ENCODE measurements at places on chromosomes 4 and X.
A peak's percentile ranks its signal among the peaks of the same experiment; 100 is the strongest.

GRCh38 chr4:10021653-10022023 is 341 bp upstream of the SLC2A9 start:
- DNase-seq: no peak

DNA sequence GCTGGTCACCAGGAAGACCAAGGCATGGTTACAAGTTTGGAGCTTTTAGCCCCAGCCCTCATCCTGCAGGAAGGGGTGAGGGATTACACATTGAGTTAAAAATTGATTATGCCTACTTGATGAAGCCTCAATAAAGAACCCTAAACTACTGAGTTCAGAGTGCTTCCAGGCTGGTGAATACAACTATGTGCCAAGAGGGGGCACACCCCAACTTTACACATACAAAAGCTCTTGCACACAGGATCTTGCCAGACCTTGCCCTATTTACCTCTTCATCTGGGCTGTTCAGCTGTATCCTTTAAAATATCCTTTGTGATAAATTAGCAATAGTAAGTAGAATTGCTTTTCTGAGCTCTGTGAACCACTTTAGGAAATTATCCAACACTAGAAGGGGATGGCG is 489.3 kb downstream of the INPP4B start:
- DNase-seq: no peak

DNA sequence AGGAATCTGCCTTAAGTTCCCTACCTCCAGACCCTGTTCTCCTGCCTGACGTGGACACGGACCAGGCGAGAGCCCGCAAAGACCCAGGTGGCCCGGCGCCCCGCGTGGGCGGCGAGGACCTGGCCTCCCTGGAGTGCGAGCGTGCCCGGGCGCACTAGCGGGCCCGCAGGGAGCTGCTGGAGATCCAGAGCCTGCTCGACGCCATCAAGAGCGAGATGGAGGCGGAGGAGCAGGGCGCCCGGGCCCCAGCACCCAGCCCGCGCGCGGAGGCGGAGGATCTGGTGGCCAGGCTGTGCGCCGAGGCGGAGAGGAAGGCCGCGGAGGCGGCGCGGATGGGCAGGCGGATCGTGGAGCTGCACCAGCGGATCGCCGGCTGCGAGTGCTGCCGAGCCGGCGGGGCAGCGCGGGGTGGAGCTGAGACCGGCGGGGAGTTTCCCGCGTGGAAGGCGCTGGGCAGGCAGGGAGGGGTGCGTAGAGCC is 18.2 kb downstream of the MRFAP1 start:
- DNase-seq: peak; percentile 44

DNA sequence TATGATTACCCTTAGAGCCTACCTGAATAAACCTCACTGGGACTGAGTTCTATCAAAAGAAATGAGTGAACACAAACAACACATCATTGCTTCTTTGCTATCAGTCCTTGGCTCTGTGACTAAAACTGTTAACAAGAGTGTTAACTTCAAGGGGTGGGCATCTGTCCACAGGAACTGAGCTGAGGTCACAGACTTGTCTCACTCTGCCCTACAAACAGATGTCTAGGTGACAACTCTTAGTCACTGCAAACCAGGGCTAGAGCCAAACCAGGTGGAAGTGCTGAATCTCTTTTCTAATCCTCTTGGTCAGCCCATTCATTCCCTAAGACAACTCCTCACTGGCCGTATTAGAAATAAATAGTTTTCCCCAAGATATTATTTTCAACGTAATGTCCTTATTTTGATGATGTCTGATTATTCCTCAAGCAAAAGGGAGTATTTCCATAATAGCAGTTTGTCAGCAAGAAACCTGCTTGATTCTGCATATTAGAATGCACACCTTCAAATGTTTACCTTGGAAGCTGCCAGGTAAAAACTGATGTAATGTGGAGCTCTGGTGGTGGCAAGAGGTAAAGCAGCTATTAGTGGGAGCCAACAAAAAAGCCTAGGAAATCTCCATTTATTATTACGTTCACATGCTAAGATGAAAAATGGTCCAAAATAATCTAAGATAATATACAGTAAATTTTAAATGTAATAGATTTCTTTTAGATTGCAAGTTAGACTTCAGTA is 4.0 kb downstream of the COL25A1 start:
- no peak for DNase-seq

- no peak for DNase-seq
These were observed 50.4 kb downstream of the GSTCD start for GRCh38 chr4:105758958-105759357.

GRCh38 chrX:16678689-16679088 is 28.7 kb downstream of the S100G start:
- no peak for DNase-seq

- no peak for DNase-seq
These were observed 420.5 kb downstream of the TLL1 start for GRCh38 chr4:166293556-166293955.

DNA sequence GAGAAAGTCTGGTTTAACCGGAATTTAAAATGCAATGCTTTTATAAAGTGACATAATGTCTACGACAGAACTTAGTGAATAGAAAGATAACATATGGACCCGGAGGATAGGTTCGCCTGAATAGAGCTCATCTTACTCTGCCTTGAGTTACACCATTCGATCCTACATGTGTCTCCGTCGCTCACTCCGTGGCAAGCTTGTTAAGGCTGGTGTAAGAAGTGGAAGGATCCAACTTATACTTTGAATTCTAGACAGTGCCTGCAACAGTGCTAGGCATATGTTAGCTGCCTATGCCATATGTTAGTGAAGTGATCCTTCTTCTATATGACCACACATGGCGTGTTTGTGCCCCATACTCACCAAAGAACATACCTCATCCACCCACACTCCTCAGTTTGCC is 50.9 kb downstream of the SEL1L3 start:
- no peak for DNase-seq

DNA sequence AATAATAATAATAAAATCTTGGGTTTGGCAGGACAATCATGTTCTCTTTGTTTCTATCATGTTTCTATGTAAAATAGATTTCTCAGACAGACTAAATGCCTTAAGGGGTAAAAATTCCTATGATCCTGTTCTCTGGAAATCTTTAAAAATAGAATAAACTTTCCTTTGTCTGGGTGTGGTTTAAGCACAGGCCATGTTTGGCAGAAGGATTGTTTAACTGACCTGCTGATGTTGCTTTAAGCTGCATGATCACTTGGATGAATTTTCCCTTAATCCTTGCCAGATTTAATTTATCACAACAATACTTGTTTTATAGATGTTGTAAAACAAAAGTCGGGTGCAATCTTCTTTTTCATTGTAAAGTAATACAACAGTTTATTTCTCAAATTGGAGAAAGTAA is 341.7 kb upstream of the FAT1 start:
- DNase-seq: no peak

DNA sequence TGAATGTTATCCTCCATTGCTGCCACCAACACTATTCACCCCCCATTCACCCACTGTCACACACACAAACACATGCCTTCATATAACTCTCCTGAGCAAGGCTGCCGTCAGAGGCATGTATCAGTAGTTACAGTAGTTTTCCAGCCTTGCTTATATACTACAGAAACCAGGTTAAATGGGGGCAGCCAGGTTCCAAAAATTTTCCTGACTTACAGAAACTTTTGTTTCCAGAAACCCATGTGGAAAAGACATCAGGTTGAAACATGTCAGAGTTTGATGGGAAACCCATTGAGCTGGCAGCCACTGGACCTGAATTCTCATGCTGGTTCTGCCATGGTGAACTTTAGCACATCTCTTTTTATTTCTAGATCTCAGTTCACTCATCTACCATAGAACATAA is 64.0 kb downstream of the COX18 start:
- DNase-seq: no peak

GRCh38 chr4:8523766-8524165 is 56.4 kb upstream of the GPR78 start:
- no peak for DNase-seq

- peak; percentile 11 for DNase-seq
These were observed 355.2 kb upstream of the GALNT7 start for GRCh38 chr4:172813359-172813923.

DNA sequence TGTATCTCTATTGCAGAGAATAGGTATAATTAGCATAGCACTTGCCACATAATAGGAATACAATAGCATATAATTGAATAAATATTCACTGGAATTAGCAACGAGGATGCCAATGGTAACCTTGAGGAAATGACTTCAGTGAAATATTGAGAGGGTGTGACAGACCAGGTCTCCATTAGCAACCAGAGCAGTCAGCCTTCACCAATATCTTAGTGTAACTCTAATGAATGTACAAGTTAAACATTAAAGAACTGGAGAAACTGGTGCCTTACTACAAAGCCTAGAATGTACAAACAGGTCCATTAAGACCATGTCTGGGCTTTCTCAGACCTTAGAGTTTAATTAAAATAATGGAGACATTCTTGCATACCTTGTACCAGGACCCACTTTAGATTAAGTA is 143.0 kb downstream of the MAGEB17 start:
- DNase-seq: no peak

DNA sequence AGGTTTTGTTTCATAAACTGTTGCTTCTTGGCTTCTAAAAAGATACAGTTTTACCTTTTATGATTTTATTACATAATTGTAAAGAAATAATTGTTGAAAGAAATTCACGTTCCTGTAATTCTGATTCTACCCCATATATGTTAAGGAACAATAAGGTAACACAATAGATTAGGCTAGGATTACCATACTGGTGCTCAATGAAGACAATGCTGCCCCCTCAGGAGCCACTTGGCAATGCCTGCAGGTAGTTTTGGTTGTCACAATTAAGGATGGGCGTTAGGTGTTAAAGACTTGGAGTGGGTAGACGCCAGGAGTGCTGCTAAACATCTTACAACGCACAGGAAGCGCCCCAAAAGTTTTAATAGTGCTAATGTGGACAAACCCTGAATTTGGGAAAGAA is 133.2 kb downstream of the NLGN4X start:
- no peak for DNase-seq

DNA sequence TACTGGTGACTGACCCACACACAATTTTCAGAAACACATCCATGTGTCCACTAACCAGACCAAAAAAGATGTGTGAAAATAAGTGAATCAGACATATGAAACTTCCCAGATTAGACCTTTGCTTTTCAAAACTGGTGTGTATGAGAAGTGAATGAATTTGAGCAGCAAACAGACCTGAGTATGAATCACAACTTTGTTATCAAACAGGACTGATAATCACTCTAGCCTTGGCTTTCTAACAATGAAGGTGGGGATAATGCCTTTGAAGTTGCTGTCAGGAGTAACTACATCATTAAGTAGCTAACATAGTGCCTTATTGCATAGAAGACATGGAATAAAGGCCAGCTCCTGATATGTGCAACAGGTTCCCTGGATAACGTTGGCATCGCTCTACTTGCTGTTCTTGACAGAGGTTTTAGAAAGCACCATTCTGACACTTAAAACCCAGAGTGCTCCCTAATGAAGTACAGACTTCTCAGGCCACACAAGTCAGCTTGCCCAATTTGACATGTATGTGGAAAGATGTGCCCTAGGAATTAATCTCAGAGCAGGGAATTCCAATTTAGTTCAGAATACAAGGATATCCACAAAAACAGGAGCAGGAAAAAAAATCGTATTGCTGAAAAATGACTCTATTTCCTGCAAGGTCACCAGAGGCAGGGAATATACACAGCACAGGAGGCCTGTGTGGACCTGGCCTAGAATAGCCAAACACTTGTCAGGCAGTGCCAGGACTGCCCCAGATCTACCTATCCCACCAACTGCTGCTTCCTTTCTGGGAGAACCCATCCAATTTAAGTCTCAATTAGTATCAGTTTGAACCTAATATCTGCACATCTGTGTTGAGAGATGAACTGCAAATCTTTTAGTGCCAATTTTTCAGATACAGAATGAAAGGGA is 87.7 kb downstream of the MAML3 start:
- DNase-seq: no peak

DNA sequence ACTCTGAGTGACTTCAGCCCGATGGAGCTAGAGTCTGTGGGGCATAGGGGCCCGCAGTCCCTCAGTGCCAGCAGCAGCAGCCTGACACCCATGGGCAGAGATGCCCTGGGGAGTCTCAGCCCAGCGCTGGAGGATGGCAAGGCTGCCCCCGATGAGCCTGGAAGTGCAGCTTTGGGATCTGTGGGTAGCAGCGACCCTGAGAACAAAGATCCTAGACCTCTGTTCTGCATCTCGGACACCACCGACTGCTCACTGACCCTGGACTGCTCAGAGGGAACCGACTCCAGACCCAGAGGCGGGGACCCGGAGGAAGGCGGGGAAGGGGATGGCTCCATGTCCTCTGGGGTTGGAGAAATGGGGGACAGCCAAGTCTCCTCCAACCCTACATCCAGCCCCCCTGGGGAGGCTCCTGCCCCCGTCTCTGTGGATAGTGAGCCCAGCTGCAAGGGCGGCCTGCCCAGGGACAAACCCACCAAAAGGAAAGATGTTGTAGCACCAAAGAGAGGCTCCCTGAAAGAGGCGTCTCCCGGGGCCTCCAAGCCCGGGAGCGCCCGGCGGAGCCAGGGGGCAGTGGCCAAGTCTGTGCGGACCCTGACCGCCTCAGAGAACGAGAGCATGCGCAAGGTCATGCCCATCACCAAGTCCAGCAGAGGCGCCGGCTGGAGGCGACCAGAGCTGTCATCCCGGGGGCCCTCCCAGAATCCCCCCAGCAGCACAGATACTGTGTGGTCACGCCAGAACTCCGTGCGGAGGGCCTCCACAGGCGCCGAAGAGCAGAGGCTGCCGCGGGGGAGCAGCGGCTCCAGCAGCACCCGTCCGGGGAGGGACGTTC is 39.5 kb downstream of the FHDC1 start:
- no peak for DNase-seq

GRCh38 chrX:115427861-115428410 is 133.0 kb upstream of the PLS3 start:
- peak; percentile 1 for DNase-seq

GRCh38 chr4:176548571-176548970 is 228.8 kb downstream of the SPCS3 start:
- no peak for DNase-seq

DNA sequence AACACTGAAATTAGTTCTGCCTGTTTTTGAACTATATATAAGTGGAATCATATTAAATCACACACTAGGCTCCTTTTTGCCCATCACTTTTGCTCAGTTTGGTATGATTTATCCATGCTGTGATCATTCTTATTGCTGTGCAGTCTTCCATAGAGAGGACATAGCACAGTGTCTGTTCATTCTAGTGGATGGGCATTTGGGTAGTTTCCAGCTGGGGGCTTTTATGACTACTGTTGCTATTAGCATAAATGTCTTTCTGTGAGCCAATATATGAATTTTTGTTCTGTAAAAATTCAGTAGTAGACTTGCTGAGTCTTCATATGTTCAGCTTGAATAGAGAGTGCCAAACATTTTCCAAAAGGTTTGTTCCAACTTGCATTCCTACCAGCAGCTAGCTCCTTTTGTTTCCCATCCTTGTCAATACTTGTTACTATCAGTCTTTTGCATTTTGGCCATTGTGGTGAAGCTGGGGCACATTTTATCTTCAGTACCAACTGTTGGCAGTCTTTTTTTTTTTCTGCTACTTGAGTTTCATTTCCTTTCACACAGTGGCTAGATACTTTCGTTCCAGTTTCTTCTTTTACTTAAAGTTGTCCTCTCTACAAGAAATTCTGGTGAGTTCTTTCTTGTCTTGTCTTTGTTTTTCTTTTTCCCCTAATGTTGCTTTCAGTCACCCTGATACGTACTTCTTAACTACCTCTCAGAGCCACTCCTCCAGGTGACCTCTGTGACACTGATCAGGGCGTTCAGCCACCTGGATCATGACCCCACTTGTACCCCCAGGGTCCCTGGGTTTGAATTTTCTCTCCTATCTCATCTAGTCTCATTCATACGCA is 87.0 kb downstream of the ANXA3 start:
- DNase-seq: peak; percentile 57
